ENCODE measurements at places on chromosomes 5 and 9.

GRCh38 chr5:157212307-157212706 is 31.7 kb downstream of the ITK start:
- no peak for DNase-seq

DNA sequence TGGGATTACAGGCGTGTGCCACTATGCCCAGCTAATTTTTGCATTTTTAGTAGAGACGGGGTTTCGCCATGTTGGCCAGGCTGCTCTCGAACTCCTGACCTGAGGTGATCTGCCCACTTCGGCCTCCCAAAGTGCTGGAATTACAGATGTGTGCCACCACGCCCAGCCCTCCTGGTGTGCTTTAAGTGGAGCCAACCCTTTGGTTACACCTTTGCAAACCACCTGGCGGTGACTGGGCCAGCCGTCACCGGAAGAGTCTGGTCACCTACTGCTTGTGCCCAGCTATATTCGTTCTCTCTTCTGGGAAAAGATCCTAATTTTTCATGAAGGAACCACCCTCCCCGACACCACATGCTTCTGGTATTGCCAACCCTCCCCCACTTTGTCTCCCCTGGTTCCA is 35.9 kb downstream of the COL23A1 start:
- no peak for DNase-seq

- no peak for DNase-seq
Observed at GRCh38 chr9:82164159-82164558, 175.6 kb downstream of the SPATA31D1 start.

- DNase-seq, result no peak
Observed at GRCh38 chr9:112719696-112720095, 1.8 kb upstream of the INIP start.

DNA sequence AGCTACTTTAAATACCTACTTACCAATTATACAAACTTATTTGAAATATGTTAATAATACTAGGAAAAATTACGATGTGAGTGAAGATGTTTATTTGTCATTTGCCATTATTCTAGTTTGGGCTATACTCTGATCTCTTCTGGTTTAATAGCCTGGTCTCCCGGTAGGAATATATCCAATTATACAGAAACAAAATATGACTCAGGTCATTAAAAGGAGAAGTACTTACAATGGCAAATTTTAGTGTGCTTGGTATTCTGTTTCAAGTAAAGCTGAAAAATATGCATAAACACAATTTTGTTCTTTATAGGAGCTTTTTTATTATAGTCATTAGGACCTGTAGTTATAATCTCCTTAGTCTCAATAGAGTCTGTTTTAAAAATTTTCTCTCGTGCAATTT is 176.8 kb downstream of the SLCO4C1 start:
- DNase-seq, result no peak

DNA sequence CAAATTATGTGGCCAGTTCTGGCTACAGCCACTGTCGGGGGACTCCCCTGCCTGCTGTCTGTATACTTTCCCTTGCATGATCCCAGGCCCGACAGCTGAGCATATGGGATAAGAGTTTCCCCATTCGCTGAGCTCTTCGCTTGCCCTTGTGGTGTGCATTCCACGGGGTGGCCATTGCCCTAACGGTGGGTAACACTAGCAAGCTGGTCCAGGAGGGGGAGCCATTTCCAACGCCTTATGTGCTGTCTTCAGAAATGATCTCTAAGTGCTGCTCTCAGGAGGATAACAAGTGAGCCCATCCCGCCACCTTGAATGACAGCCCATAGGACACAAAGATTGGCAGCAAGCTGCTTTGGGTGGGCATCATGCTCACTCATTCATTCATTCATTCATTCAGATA is 190.9 kb downstream of the FSTL4 start:
- no peak for DNase-seq

DNA sequence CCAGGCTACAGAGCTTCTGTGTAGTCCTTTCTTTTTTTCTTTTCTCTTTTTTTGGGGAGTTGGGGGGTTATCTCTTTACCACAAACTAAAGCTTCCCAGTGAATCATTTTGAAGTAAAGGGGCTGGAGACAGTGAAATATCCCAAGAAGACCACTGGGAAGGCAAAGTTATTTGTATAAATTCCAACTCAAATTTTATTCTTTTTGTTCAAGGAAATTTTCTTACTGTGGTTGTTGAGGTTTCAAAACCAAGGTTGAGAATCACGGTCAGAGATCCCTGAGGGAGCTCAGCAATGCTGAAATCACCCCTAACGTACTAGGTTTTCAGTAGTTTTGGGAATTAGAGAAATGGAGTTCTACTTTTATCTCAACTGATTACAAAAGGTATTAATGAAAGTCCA is 175.7 kb downstream of the ARHGEF28 start:
- DNase-seq, result no peak

DNA sequence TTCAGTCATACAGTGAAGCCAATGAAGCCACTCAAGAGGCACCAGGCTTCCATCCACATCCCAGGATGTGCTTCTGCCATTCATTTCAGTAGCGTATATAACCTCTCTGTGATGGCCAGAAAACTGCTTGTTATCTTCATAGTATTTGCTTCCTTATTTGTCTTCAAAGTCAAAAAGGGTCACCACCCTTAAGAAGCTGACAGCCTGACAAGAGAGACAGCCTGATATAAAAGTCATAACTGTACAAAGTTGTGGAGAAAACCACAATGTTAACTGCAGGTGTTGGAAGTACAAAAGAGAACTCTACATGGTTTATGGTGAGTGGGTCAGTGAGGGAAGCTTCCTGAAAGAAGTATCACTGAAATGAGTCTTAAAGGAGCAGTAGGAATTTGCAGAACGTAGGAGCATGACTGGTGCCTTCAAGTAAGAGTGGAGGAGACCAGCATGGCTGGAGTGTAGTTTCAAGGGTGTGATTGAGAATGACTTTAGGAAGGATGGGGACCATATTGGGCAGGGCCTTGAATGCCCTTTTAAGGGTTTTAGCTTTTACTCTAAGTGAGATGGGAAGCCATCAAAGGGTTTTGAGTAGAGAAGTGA is 33.7 kb downstream of the NIM1K start:
- no peak for DNase-seq

DNA sequence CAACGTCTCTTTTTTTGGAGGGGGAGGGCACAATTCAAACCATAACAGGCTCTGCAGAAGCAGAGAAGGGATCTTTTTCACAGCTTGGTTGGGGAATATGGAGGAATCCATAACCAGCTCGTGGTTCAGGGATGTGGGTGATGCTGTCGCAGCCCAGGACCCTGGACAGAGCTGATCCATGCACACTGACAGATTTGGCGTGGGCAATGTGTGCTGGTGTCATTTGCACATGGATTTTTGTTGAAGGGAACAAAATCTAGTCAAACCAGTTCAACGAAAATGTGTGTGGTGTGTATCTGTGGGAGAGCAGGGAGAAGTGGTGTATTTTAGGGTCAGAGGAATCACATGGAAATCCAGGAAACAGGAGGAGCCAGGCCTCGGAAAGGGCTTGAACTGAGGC is 4.2 kb downstream of the DOCK2 start:
- no peak for DNase-seq

DNA sequence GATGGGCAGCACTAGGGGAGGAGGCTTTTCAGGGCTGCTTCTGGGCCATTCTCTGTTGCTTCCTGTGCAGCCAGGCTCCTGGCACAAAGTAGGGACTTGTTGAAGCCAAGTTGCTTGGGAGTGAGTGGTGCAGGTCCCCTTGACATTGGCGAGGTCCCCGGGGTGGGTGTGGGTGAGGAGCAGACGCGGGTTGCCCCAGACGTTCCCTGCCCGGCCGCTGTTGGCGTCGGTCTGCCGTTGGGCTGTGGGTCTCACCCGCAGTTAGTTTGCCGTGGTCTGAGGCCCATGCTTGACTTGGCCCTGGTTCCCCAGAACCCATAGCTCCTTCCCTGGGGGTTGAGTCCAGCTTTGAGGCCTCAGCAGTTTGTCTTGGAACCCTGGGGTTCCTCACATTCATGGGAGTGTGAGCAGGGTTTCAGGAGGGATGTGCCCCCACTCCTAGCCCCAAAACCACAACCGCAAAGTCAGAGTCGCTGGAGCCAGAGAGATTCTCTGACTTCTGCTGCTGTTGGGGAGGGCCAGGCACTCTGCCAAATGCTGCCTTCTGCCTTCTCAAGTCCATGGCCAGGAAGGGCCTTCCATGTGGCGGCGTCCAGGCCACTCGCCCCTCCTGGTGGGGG is 77.5 kb downstream of the RXRA start:
- DNase-seq, result no peak

DNA sequence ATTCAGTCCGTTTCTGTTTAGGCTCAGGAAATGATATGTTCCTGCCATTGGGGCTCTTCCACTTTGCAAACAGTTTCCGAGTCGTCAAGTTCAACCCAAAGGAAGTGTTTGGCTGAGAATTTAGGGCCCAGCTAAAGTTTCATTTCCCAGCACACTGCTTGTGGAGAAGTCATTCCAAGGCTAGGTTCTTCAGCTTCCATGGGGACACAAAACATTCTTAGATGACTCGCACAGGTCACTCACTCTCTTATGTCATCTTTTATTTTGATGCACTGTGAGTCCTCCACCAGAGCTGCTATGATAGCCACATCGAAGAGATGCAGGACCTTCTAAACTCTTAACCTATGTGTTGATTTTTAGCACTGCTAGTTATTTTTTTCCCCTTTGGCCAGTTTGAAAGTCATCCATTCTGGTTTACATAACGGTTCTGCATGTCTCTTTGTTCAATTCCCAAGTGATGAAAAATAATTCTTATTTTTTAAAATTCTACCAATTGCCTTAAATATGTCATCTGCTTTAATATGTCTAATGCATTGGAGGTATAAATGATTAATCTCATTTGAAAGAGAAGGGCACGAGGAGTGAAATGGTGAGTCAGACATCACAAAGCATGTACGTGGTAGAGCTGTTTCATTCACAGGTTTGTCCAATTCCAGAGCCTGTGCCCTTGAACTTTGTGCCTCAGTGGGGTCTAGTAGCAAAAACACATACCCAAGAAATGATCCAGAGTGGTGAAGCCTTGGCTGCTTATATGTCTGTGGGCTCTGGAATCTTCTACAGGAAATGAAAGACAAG is 84.3 kb downstream of the ZNF462 start:
- DNase-seq, result no peak
